ENCODE measurements at places on chromosomes 1 and 21.

DNA sequence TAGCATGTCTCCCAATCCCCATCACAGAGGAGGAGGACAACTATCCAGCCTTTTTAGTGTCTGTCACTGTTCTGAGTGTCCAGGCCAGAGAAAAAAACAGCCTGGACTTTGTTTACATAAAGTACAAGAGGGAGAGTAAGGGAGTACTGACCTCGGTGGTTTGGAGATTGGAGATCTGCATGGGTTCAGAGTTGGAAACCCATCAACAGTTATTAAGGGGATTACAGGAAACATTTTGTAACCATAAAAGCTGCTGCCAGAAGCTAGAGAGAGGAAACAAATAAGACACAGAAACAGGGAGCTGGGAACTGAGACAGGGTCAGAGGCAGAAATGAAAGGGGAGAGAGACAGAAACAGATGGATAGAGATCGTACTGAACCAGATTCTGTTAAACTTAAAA is 131.5 kb upstream of the CTTNBP2NL start:
- no peak for DNase-seq

- no peak for DNase-seq
Observed at GRCh38 chr1:165734906-165735305, 33.8 kb downstream of the TMCO1 start.

GRCh38 chr1:30787856-30788495 is 30.4 kb upstream of the LAPTM5 start:
- DNase-seq = no peak

GRCh38 chr1:180560868-180561600 is 2.3 kb downstream of the OVAAL start:
- no peak for DNase-seq

DNA sequence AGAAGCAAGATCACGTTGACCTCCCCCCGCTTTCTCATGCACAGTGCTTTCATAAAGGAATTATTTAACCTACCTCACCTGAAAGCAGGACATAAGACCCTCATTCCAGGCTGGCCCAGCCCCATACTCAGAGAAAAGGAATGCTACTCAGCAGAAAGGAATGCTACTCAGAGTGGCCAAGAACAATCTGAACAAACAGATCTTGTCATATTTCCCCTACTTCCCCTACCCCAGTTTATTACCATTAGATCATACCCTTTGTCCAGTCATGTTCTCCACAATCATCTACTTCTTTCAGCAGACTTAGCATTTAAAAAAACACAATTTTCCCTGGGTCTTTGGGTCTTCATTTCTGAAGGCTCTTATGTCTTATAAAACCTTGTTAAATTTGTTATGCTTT is 89.8 kb downstream of the SLC16A1 start:
- no peak for DNase-seq

DNA sequence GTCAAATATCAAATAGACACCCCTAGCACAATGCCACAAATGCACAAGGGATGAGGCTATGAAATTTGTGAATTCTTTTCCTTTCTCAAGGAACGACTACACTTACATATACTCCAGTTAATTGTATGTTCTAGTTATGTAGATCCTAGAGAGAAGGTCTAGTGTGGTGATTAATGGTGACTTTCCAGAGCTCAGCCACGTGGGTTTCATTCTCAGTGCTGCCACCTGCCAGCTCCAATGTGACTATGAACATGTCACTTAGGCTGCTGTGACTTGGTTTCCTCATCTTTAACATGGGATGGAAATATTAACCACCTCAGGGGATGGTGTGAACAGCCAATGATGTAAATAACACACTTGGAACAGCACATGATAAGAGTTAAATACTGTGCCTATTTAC is 138.3 kb downstream of the APP start:
- no peak for DNase-seq

- DNase-seq = no peak
Observed at GRCh38 chr1:181659321-181659957, 176.1 kb downstream of the CACNA1E start.

DNA sequence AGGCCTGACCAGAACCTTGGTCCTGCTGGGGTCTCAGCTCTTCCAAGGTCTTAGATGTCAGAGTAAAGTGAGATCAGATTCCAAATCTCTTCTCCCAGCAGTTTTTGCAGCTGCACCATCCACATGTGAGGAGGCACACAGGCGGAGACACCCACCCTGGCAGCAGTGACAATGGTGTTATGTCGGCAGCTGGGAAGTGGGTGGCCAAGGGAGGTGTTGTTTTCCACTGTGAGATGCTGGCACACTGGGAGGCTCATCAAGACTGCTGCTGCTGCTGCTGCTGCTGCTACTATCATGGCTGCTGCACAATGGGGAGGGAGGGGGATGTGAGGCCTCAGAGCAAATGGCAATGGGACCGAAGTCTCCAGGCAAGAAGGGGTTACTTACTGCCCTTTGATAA is 23.6 kb downstream of the CAMK2N1 start:
- no peak for DNase-seq

GRCh38 chr1:229563701-229564100 is 5.2 kb upstream of the ABCB10 start:
- DNase-seq = no peak

GRCh38 chr1:180670681-180671080 is 38.9 kb downstream of the XPR1 start:
- no peak for DNase-seq

- no peak for DNase-seq
Observed at GRCh38 chr1:241020851-241021697, 335.9 kb downstream of the RGS7 start.

- DNase-seq = no peak
Observed at GRCh38 chr1:109617291-109617801, 2.1 kb downstream of the GNAT2 start.

DNA sequence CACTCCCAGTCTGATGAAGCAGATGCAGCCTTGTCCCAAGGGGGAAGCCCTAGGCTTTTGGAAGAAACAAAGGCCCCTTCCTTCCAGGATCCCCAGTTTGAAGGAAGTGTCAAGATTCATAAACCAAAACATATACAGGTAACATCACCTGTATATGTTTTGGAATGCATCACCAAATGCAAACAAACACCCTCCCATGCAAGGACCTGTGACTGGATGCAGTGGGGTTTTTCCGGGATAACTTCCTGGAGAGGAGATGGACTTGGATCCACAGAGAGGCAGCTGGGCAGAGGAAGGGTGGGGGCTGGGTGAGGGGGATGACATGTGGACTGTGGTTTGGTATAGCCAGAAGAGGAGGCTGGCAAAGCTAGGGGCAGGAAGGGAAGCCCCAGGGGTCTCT is 1.5 kb upstream of the PLA2G2F start:
- no peak for DNase-seq

DNA sequence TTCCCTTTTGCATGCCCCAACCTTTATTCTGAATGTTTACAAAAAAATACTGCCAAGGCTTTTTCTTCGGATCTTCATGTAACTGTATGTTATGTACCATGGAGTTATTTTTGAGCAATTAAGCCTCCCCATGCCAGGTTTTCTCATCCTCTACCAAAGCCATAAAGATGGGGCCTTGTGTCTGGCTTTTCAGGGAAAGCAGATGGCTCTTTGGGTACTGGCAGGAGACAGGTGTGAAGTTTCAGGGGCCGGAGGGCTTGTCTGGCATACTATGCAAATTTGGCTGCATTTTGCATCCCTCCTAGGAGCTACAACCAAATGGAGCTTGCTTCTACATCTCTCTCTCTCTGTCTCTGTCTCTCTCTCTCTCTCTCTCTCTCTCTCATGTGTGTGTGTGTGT is 28.1 kb upstream of the PLXNA2 start:
- DNase-seq = no peak

- DNase-seq = no peak
Observed at GRCh38 chr1:198529414-198529813, 11.1 kb downstream of the ATP6V1G3 start.

- no peak for DNase-seq
Observed at GRCh38 chr1:20899154-20899972, 112.3 kb upstream of the HP1BP3 start.

DNA sequence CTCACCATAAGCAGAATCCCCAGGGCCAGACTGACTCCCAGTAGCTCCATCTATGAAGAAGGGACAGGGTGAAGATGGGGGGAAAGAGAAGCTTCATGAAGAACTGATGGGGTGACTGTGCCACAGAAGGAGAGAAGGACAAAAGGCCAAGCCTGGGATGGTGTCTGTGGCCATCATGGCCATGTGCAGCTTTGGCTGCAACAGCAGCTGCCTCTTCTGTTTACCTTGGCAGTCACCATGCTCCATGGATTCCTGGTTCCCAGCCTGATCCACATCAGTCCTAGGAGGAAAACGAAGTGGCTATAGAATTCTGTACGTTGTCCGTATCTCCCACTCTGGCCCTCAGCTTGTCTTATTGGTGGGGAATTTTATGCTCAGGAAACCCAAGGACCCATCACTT is 12.0 kb downstream of the SEMA6C start:
- DNase-seq = no peak

- DNase-seq = no peak
Observed at GRCh38 chr1:212669102-212669501, 30.5 kb downstream of the BATF3 start.

- DNase-seq = no peak
Observed at GRCh38 chr1:143651350-143651992, 320.3 kb downstream of the FAM72C start.

DNA sequence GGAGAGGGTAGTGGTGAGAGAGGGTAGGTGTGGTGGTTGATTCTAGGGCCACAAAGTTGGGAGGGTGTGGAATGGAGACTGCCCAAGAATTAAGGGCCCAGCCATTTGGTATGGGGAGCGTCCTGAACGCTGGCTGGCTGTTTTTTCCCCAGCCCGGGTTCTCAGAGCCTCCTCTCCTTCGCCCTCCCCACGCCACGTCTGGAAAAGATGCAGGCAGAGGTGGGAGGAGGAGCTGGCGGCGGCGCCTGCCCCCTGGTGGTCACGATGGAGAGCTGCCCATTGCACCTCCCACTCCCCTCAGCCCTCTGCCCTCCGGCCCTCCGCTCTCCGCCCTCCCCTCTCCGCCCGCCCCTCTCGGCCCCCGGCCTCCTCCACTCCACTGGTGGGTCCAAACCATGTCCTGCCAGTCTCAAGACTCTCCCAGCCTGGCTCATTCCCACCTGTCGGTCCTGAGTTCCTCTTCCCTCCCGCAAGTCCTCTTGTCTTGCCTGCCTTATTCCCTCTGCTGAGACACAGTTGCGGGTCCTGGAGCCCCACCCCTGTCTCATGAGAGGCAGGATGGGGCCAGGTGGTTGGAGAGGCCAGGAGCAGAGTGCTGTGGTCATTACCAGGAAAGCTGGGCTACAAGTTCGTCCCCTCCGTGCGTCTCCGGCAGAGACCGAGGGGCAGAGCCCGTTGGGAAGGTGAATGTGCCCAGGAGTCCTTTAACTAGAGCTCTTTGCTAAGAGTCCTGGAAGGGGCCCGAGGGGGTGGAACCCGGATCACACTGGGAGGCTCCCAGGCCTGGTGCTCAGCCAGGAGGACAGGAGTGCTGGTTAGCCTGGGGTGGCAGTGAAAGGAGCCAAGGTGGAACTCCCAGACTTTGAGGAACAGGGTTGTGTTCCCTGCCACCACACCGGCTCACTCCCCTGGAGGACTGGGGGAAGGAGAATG is 22.6 kb downstream of the ETNK2 start:
- peak; percentile 34 for DNase-seq

DNA sequence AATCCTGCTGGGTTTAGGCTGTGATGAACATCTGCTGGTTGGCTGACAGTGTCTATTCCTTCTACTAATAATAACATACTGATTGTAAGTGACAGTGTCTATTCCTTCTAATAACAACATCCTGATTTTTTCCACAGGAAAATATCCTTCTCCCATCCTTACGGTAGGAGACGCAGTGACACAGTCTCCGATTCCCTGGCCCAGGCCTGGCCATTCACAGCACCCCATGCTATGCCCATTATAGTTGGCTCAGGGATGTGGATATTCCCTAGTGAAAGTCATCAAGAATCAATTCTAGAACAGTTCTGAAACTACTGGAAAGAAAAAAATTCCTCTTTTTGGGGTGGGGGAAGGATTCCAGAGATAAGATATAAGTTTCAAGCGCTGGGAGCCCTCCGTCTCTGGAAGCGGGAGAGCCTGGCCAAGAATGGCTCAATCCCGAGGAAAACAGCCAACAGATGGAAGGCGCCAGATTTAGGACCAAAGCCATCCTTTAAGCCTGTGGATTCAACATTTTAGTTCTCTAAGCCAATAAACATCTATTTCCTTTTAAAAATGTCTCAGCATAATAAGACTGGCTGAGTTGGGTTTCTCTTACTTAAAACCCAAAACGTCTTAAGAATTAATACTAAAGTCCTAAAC is 88.6 kb downstream of the GPATCH2 start:
- no peak for DNase-seq

DNA sequence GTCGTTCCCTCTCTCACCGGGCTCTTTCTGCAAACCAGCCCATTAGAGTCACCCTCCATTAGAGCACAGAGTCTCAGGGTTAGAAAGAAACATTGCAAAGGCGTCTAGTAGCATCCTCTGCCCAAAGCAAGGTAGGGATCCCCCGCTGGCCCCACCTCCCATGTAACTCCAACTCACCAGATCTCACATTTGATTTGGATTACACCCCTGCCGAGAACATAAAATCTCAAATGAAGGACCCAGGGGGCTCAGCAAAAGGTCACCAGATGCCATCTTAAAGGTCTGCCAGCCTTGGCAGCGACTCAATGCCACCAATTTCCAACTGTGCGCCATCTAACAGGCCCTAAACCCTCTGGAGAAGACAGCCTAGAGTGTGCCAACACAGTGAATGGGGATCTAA is 14.1 kb downstream of the C1orf87 start:
- DNase-seq = no peak

DNA sequence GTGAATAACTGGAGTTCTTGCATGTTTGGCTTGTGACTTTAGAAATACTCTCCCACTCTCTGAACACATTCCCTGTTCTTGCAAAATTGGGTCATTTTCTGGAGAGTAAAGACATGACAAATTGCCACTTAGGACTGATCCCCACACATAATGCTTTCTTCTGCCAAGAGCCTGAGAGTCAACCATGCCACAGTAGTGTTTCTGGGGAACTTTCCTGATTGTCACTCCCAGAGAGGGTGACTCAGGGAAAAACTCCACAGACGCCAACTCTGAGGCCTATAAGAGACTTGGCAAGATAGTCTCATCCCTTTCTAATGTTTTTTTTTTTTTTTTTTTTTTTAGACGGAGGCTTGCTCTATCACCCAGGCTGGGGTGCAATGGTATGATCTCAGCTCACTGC is 157.8 kb downstream of the ATG4C start:
- no peak for DNase-seq

- DNase-seq = no peak
Observed at GRCh38 chr1:201554190-201554600, 15.3 kb downstream of the NAV1 start.

DNA sequence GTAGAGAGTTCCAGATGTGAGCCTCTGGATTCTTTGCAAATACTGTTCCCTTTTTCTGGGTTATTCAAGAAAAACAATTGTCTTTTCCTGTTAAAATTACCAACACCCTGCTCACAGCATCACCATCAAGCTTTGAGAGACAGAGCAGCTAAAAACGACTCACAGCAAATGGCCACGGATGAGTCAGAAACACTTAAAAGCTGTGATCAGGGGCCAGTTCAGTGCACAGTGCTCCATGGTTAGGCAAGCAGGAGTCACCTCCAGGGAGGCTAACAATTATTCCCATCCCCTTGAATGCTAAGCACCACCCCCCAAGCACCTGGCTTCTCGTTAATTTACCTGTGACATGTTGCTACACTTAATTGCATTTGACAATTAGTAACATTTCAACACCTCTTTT is 128.4 kb upstream of the CAMK1G start:
- DNase-seq = no peak

Measured in NCI-H187 treated with DMSO at 0.1 percent for 48 hours (cell line).